ENCODE measurements at places on chromosomes 1 and 21. TPM values are rescaled to one million over a fixed set of nuclear protein-coding genes. Genes with fewer than 3 reads are reported as not detected.

NBPF26 gene
- total RNA-seq = 10.7 TPM

MAN1C1 gene
- total RNA-seq = 9.4 TPM

TTF2 gene
- 83.7 TPM for total RNA-seq

LDLRAD2 gene
- not detected for total RNA-seq

SH3D21 gene
- total RNA-seq = 7.2 TPM

OXCT2 gene
- 0.22 TPM for total RNA-seq

TMPRSS15 gene
- total RNA-seq = not detected

SYNC gene
- not detected for total RNA-seq

RYR2 gene
- total RNA-seq = not detected

HPCAL4 gene
- total RNA-seq = 3.0 TPM

FMO5 gene
- total RNA-seq = 0.12 TPM

CFHR5 gene
- not detected for total RNA-seq

CD5L gene
- not detected for total RNA-seq

PROX1 gene
- total RNA-seq = not detected

SLC6A17 gene
- not detected for total RNA-seq

HNRNPR gene
- total RNA-seq = 207 TPM

TBX15 gene
- not detected for total RNA-seq

PRAMEF13 gene
- not detected for total RNA-seq

FCRL5 gene
- total RNA-seq = not detected

KCNE1 gene
- 0.37 TPM for total RNA-seq

KRTAP21-2 gene
- total RNA-seq = not detected

IRF6 gene
- total RNA-seq = 0.15 TPM

KIF17 gene
- total RNA-seq = not detected

AK4 gene
- total RNA-seq = 58.0 TPM

TRAF3IP3 gene
- 443 TPM for total RNA-seq

SPRR5 gene
- not detected for total RNA-seq

TSPAN1 gene
- 0.17 TPM for total RNA-seq

NBPF4 gene
- 0.51 TPM for total RNA-seq

VHLL gene
- not detected for total RNA-seq

TNFAIP8L2 gene
- total RNA-seq = 37.2 TPM

TNFRSF4 gene
- total RNA-seq = 418 TPM

BARHL2 gene
- total RNA-seq = not detected

UTS2 gene
- total RNA-seq = not detected

C2CD2 gene
- 5.8 TPM for total RNA-seq

Data from T-helper 1 cell treated with Interleukin-12 subunit alpha and Interleukin-12 subunit beta and Interleukin-4 antibody, amounts not matched to agents 30 ng/mL and 1 ng/mL, for 36 hours (primary cell).